AG09319 (cell line): ENCODE measurements at places on chromosomes 7 and 10.

- DNase-seq, result no peak
Measured at GRCh38 chr10:27345455-27345920, 104.9 kb upstream of the ACBD5 start.

GRCh38 chr7:2947058-2947780 lies 96.4 kb downstream of the CARD11 start:
- no peak for DNase-seq

GRCh38 chr10:43857206-43857930 lies 208.7 kb upstream of the ZNF32 start:
- no peak for DNase-seq

DNA sequence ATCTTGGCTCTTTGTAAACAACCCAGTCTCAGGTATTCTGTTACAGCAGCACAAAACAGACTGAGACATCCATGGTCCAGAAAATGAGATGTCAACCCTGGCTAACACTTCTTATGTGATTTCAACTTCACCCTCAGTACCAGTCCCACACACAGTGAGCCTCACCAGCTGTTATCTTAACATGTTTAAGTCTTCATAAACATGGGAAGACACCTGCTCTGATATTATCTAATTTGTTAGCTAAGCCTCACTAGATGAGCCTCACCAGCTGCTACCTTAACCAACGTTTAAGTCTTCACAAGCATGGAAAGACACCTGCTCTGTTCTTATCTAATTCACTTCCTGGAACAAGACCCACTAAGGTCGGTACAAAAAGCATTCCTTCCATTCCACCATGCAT lies 130.8 kb downstream of the CALN1 start:
- no peak for DNase-seq

DNA sequence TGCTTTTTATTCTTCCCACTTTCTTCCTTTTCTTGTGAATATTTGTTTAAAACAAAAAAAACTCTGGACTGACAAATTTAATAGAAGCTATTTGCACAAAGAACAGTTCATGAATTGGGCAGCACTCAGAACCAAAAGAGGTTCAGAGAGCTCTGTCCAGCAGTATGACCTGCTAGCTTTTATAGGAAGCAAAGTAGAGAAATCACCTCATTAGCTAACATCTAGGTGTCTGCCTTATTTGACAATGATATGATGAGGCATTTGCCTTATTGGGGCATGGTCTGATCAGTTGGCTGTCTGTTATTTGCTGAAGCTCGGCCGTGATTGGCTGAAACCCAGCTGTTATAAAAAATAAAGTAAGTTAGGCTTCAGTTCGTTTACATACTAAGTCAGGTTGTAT lies 819 bp upstream of the TRIM4 start:
- no peak for DNase-seq

- no peak for DNase-seq
Measured at GRCh38 chr7:141430455-141431139, 120.6 kb upstream of the AGK start.

DNA sequence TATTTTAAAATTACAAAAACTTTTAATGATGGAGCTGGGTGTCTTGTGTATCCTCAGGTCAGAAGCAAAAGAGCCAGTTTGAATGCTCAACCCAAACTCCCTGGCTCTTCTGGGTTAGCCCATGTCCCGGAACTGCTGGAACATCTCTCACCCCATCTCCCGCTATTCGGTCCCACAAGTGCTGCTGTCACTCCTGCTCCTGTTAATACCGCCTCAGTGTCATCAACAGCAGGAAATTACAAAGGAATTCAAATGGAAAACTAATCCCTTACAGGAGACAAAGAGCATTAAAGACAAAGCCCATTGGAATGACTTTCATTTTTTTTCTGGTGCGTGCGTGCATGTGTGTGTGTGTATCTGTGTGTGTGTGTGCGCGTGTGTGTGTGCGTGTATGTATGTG lies 112.0 kb upstream of the C7orf33 start:
- DNase-seq, result no peak

DNA sequence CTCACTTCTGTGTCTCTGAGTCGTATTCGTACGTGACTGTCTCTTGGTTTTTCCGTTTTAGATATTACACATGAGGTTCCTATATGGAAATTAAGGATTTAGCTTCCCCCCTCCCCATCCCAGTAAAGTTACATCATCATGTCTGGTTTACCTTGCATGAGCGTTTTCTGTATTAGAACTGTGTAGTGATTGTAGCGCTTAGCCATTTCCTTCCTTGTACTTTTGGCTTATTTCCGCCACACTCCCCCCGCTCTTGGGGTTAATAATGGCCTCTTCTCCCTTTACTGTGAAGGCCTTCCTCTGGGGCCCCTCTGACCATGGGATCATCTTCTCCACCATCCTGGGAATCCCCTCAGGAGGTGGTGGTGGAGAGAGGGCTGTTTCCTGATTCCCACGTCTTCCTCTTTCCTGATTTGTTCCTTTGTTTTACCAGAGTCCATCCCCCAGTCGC lies 27.2 kb upstream of the AP5Z1 start:
- no peak for DNase-seq

DNA sequence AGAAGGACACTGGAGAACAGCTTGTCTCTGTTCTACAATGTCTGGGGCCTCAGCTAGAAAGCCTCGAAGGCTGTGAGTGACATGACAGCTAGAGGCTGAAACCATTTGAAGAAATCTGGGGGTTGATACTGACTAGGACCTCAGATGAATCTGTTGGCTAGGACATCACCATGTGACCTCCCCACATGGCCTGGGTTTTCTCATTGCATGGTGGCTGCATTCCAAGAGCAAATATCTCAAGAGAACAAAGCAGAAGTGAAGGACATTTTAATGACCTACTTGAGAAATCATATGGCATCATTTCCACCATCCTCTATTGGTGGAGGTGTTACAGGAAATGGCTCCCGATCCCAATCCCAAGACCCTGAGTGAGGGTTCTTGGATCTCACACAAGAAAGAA lies 450.6 kb upstream of the AUTS2 start:
- no peak for DNase-seq

GRCh38 chr10:20303453-20304152 lies 487.4 kb downstream of the PLXDC2 start:
- DNase-seq, result no peak

DNA sequence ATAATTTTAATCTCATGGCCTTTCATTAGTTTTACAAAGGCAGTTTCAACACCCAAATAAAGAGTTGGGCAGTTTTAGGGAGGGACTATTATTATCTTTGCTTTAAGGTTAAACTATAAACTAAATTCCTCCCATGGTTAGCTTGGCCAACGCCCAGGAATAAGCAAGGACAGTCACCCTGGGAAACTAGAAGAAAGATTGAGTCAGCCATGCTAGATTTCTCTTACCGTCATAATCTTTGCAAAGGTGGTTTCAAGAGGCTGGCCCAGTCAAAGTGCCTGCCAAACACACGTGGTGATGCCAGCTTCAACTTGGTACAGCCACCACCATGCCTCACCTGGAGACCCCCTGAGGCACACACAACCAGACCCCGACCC lies 317.4 kb upstream of the SP8 start:
- DNase-seq, result no peak

DNA sequence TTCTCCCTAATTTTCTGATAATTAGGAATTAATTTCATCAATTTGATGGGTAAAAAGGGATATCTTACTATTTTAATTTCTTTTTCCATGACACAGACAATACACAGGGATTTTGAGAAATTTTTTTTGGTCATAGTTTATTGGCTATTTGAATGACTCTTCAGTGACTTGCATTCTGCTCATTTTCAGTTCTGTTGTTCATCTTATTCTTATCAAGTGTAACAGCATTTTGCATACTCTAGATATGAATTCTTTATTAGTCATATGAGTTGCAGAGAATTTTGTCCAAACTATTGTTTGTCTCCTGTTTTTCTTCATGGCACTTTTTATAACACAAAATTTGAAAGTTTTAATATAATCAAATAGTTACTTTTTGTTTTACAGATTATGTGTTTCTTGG lies 41.7 kb downstream of the MKLN1 start:
- no peak for DNase-seq

DNA sequence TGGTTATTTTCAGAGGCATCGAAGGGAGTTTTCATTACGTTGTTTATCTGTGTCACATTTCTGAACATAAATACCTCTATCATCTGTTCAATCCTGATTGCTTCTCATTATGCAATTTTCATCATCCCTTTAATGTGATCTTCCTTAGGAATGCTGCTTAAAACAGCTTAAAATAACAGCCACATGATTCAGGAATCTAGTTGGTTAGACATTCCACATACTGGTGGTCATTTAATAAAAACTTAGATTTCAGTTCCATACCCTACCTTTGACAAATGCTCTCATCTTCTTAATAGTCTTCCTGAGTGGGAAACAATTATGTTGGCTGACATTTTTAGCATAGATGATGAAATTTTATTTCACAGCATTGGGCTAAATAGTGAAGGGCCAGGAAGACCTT lies 191.3 kb upstream of the CDCA7L start:
- no peak for DNase-seq

GRCh38 chr10:14616955-14617730 lies 157.6 kb downstream of the FAM107B start:
- DNase-seq, result no peak

GRCh38 chr10:23870651-23871610 lies 338.0 kb upstream of the KIAA1217 start:
- DNase-seq, result no peak

DNA sequence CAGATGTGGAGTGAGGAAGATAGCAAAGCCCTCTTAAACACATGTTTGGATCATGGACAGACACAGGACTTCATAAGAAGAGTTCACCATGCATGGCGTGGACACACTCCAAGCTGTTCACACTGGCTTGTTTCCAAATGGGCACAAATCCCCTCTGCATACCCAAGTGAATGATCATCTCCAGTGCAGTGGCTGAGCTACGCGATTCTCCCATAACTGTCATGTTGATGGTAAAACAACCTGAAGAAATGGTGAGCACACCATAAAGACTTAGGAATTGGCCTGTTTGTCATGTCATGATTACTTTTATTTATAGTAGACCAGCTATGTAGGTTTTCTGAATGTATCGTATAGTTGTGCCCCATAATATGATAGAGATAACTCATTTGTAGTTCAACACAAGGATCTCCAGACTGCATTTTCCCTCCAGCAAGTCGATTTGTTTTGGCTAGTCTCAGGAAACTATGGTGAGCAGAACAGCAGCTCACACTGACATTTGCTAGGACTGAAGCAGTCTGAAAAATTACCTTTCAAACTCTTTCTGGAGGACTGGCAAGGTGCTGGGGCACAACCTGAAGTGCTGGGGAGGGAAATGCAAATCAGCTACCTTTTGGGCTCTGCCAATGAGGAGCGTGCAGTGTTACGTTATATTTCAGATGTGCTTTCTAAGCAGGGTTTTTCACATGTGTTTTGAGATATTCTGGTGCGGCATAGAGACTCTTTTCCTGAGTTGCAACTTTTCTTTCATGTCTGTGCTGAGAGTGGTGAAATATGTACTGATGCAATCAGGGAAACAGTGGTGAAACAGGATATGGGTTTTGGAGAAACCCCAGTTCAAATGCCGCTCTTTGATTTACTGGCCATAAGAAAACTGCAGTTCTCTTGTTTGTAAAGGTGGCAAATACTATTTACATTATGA lies 629.6 kb upstream of the DPP6 start:
- no peak for DNase-seq

DNA sequence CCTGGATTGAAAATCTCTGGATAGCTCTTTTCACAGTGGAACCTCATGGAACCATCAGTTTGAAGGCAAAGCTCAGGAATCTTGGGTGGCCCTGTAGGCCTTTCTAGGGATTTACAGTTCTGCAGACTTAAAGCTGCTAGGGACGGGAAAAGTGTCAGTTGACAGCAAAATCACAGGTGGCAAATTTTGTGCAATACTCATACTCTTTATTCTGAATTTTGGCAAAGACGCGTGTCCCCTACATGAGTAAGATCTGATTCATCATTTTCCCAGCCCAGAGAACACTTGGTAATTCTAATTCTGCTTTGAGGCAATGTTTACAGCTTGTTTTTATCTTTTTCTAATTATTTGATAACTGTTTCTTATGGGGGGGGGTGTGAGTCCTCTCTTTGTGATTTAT lies 3.6 kb downstream of the LRRC17 start:
- DNase-seq, result no peak

GRCh38 chr7:144730224-144730623 lies 105.6 kb downstream of the TPK1 start:
- no peak for DNase-seq

- DNase-seq, result no peak
Measured at GRCh38 chr10:44968091-44968490, 8.5 kb downstream of the RASSF4 start.

GRCh38 chr7:7426676-7427075 lies 109.0 kb downstream of the COL28A1 start:
- no peak for DNase-seq

DNA sequence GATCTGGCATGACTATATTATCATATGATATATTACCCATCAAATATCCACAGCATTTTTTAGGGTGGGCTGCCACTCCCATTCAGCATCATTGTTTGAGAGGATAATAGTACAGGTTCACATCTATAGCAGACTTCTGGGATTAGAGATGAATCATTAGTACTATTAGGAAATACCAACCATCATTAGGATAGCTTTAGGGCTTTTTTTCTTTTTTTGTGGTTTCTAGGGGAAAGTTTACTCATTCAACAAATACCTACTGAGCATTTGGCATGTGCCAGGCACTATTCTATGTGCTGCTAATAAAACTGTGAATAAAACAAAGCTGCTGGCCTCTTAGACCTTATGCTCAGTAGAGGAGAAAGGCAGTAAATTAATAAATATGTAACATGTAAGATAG lies 40.6 kb downstream of the NHLRC2 start:
- peak; percentile 10 for DNase-seq

- DNase-seq, result no peak
Measured at GRCh38 chr10:115572740-115573455, 479.7 kb downstream of the ATRNL1 start.

DNA sequence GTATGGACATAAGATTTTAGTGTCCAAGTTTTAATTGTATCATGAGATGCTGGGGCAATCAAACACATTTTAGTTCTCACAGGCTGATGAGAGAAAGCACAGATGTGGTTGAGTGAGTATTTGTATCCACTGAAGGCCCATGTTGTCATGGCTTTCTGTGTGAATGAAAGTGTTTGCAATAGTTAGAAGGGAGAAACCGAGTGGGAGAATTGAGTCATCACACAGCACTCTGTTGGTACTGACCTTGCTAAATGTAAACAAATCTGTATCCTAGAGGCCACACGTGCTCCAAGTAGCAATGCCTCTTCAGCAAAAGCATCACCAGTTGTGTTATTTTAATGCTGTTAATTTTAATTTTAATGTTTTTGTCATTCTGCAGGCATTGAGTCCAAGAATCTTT lies 121.2 kb downstream of the EMX2 start:
- DNase-seq, result peak; percentile 63

GRCh38 chr10:80487791-80488538 lies 33.9 kb downstream of the TSPAN14 start:
- no peak for DNase-seq

- DNase-seq, result no peak
Measured at GRCh38 chr10:62454687-62455397, 80.7 kb downstream of the ZNF365 start.

DNA sequence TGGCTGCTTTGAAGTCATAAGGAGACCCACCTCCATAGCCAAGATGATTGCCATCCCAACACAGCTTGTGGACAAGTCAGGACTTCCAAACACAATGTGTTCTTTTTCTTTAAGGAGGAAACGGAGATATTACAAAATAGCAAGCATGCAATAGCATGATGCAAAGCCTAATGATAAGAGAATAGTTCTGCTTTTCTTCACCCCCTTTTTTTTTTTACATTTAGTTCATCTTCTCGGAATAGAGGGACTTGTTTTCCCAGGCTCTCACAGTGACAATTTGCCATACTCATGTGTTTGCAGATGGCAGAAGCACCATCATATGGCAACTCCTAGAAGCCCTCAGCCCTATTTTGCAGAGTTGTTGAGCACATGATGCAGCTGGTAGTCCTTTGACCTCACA lies 119.8 kb downstream of the ITGB8 start:
- no peak for DNase-seq

GRCh38 chr10:3814838-3815220 lies 29.8 kb upstream of the KLF6 start:
- no peak for DNase-seq
